ENCODE measurements at places on chromosomes 2 and 18.

GRCh38 chr2:231398585-231398984, 3.1 kb downstream of the B3GNT7 start:
- DNase-seq: no peak

DNA sequence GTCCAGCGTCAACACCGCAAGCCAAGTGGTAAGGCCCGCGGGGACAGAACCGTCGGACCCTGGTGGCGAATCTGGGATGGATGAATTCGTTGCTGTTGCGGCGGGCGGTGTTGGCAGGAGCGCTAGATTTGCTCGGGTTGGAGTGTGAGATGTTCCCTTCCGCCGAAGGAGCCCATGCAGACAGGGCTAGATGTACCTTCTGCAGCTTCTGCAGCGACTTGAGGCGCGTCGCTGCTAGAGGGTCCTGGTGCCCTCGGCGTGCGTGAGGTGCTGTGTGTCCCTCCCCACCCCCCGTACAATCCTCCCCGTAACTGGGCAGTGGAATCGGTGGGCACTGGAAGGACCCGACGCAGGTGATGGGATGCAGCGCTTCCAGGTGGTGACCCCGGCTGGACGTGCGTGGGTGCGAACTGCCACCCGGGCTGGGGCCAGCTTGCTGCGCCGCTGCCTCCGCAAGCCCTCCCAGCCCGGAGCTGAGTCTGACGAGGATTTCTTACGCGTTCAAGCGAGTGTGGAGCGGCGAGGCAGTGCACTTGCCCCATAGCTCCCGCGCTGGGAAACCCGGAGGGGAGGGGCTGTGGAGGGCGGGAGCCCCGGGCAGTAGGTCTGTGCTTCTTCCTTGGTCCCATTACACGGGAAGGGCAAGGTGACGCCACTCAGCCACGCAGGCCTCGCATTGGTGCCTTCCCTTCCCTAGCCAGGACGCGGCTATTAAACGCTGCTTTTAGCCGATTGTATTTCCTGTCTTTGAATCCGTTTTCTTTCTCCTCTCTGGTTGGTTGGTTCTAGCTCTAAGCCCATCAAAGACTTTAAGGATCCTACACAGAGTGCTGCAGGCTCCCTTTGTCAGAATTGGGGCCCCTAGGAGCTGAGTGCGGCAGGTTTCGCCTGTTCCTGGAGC, 34.2 kb downstream of the CHRNA1 start:
- DNase-seq: peak; percentile 61

GRCh38 chr2:230134496-230135129, 65.9 kb upstream of the SLC16A14 start:
- no peak for DNase-seq

DNA sequence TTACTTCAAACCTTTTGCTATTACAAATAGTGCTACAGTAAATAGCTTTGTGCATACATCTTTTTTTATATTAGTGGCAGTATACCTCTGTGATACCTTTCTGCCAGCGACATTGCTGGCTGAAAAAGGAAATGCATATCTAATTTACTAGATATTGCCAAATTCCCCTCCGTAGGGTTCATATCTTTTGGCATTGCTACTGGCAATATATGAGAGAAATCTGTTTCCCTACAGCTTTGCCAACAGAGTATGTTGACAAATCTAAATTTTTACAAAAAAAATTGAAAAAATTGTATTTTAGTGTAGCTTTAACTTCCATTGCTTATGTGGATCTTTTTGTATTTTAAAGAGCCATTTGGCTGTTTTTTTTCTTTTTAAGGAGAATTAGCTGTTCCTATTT, 426.7 kb downstream of the TRIB2 start:
- no peak for DNase-seq

DNA sequence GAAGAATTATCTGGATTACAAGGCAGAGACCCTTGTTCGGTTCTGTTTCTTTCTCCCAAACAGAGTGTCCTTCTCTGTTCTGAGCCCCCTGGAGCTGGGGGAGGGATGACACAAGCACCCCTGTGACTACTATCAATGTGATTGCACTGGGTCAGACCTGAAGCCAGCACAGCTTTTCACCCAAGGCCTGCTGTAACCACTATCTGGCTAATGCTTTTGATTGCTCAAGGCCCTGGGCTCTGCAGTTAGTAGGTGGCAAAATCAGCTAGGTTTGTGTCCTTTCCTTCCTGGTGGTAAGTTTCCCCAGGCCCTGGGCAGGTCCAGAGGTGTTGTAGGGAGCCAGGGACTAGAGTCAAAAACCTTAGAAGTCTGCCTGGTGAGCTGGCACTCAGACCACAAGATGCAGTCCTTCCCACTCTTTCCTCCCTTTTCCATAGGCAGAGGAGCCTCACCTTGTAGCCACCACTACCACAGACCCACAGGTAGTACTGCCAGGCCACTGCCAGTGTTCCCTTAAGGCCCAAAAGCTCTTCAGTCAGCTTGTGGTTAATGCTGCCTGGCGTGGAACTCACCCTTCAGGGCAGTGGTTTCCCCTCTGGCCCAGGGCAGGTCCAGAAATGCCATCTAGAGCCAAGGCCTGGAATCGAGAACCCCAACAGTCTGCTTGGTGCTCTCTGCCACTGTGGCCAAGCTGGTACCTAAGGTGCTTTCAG, 83.0 kb downstream of the FAM117B start:
- DNase-seq: no peak

DNA sequence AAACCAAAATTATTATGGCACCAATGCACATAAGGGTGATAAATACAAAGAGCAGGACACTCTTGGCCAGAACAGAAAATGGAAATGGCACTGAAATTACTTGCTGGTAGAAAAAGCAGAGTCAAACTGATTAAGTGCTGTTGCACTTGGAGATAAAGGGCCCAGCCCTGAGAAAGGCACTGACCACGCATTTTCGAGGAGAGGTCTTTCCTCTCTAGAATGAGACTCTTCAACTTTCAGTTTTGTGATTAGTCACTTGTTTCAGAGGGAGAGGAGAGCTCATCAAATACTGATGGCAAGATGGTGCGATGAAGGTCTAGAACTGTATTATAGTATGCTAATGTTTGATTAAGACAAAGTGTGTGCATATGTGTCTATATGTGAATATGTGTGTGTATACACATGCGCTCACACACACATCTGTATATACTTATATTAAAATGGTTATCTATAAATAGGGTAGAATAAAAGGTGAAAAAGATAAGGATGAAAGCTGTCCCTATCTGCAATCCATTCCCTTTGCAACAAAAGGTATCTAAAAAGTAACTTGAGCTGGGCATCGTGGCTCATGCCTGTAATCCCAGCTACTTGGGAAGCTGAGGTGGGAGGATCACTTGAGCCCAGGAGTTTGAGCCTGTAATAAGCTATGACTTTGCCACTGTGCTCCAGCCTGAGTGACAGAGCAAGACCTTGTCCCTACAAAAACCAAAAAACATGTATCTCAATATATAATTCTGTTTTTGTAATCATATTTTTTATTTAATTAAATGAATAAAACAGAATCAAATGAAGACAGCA, 48.8 kb upstream of the ZDBF2 start:
- no peak for DNase-seq

- no peak for DNase-seq
Observed at GRCh38 chr18:805008-805754, 6.9 kb downstream of the YES1 start.

DNA sequence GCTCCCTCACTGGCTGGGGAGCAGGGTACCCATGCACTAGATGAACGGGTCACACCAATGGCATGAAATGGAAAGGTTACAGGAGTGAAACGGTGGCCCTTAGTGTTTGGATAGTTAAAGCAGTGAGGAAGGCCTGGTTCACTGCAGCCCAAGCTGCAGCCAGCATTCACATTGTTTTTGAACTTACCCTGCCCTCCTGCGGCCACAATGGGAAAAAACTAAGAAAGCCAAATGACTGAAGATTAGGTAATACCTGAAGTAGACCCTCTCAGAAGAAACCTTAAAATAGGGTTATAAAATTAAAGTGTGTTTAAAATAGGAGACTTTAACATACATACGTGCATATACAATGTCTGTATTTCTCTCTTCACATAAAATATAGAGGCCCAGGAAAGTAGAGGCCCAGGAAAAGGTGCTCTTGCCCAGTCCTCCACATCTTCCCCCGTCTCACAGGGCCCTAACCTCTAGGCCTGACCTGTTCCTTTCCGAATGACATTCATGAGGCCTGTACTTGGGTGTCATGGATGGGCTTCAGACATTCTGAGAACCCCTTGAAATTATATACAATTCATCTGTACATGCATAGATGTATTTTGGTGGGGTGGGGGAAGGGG, 33.3 kb downstream of the DOK1 start:
- peak; percentile 61 for DNase-seq

DNA sequence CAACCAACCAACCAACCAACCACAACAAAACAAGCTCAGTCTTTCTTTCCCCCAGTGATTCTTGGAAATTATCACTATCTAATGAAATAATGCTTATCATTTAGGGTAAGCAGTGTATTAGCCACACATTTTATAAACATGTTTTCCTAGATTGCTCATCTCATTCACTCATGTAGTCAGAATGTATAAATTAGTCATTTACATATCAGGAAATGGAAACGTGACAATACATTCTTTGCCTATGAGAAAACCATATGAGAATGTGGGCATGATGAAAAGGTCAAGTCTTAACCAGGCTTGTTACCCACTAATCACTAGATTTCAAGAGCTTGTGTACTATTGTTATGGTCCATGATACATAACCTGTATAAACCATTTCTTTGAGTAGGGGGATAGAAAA, 1583.4 kb upstream of the PIK3C3 start:
- DNase-seq: no peak

GRCh38 chr2:67526283-67526682, 129.2 kb downstream of the ETAA1 start:
- no peak for DNase-seq

- no peak for DNase-seq
Observed at GRCh38 chr2:29627279-29627711, 294.1 kb downstream of the ALK start.

DNA sequence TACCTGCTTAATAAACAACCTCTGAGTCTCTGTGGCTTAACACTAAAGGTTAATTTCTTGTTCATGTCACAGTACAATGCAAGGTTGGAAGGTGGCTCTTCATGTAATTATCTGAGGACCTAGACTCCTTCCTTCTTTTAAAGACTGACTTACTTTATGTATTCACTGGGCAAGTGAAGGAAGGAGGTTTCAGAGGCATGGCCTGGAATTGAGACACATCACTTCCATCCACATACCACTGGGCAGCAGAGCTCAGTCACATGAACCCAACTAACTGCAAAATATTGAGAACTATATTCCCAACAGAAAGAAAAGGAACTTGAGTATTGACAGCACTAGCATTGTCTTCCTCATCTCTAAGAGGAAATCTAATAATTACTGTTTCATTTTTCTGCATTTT, 57.5 kb upstream of the FN1 start:
- no peak for DNase-seq

DNA sequence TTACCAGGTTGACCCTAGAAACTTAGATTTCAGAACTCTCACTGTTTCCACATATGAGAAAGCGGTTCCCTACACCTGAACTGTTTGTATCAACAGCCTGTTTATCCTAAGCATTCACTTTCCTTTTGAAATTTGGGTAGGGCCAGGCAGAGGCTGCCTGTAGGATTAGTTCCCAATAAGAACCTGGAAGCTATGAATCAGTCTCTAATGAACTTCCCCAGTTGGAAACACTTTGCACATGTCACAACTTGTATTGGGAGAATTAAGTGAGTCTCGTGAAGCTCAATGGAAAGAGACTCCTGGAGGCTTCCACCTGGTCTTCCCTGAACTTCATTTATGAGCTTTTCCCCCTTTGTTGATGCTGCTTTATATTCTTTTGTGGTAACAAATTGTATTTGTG, 486.6 kb upstream of the HS6ST1 start:
- DNase-seq: no peak

DNA sequence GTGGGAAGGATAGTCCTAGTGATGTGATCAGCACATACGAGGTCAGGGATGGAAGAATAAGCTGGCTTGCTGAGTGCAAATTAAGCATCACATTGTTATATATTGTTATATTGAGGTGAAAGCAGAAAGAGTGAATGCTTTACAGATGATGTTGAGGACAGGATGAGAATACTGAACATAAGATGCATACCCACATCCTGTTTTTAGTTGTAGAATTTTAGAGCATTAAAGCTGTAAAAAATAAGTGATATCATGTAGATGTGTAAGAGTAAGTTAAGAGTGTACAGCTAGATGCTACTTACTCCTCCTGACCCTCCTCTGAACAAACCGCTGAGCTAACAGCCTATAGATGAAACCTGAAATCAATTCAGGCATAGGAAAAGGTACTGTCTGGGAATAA, 271.0 kb upstream of the KCNJ3 start:
- no peak for DNase-seq

- no peak for DNase-seq
Observed at GRCh38 chr2:203687165-203687564, 19.3 kb upstream of the CD28 start.

GRCh38 chr2:45009928-45010701, 863 bp upstream of the SIX2 start:
- no peak for DNase-seq

- DNase-seq: no peak
Observed at GRCh38 chr2:216217904-216218260, 108.7 kb downstream of the XRCC5 start.

DNA sequence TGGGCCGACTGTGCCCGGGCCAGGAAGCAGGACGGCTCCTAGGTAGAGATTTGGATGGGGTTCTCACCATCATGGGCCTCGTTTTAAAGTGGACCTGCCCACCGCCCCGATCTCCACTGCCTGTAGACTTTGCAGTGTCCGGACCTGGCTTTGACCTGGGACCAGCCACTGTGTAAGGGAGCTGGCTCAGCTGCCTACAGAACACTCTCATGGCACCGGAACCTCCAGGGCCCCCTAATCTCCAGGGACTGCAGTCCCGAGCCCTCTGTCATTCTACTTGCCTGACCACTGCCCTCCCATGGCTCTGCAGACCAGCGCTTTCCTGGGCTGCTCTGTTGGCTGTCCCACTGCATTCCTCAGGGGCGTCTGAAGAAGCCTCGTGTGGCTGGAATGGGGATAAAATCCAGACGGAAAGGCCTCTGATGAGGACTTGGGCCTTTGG, 120.8 kb downstream of the GLI2 start:
- no peak for DNase-seq

DNA sequence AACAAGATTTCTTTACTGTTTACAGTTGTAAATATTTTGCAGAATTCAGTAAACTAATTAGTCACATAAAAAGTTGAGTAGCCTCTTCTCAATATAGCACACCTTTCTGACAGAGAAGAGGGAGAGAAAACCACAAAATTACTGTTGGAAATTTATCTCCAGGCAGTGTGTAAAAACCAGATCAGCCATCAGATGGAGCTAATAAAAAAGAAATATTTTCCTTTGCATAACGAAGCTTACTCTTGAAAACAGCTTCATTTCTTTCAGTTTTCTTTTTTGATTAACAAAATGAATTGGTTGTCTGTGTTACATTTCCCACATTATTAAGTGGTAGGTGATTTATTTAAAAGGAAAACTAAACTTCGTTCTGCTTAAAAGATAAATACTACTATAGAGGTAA, 259.3 kb upstream of the KCNJ3 start:
- DNase-seq: no peak

GRCh38 chr2:233082222-233082930, 22.2 kb downstream of the INPP5D start:
- DNase-seq: no peak

All from stimulated activated CD4-positive, alpha-beta T cell treated with anti-CD3 and anti-CD28 coated beads, Interleukin-4, amount 100 ng/mL, for 24 hours (primary cell).